ENCODE measurements at places on chromosomes 12 and 14.
A peak's percentile ranks its signal among the peaks of the same experiment; 100 is the strongest.

- DNase-seq = no peak
Observed at GRCh38 chr14:86532219-86532618, 1002.3 kb downstream of the FLRT2 start.

DNA sequence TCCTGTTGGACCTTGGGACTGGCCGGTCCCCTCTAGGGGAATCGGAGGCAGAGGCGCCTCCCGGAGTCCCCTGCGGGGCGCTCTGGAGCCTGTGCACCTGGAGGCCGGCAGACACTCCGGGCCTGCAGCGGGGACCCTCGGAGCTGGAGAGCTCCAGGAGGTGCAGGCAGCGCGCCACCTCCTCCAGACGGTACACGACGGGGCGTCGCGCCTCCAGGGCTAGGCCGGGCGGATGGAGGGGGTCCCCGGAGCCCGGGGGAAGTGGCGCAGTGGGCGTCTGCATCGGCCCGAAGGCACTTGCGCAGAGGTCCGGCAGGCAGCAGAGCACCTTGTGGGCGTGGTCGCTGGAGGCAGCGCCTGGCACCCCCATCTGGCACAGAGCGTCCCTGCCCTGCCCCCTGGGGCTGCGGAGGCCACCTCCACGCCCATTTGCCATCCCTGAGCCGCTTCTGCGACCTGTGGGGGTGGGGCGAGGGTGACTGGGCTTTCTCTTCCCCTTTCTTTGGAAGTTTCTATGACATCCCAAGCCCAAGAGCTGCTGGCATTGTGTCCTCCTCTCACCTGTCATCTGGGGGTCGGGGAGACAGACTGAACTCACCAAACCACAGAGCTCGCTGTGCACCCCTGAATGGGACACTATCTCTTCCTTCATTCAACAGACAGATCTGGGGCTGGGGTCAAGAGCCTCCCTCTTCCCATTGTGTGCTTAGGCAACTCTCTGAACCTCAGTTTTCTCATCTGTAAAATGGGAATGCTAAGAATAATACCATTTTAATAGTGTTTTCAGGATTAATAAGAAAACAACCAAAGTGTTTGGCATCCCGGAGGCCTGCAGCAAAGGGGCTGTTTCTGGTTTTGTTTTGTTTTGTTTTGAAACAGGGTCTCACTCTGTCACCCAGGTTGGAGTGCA lies 37.5 kb upstream of the CORO1C start:
- no peak for DNase-seq

- DNase-seq = peak; percentile 30
Observed at GRCh38 chr14:25431211-25432076, 381.5 kb upstream of the STXBP6 start.

DNA sequence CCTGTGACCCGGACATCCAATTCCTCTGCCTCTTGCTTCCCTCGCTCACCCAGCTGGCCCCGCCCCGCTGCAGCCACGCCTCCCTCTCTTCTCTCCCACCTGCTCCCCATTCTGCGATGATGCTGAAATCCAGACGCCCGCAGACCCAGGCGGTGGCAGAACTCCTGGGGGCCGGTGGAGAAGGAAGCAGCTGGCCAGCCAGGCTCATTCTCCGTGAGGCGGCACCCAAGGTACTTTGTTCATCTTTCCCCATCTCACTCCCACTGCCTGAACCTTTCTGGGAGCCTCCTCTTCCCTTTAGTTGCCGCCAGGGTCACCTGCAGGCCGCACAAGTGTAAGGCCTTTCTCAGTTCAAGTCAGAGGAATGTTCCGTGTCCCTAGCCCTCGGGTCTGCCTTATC lies 35.7 kb downstream of the FOXN4 start:
- DNase-seq = peak; percentile 58

- peak; percentile 89 for DNase-seq
Observed at GRCh38 chr14:58171090-58171489, 19.1 kb upstream of the ARMH4 start.

GRCh38 chr12:34599530-34600513 lies 577.5 kb downstream of the ALG10 start:
- DNase-seq = no peak

DNA sequence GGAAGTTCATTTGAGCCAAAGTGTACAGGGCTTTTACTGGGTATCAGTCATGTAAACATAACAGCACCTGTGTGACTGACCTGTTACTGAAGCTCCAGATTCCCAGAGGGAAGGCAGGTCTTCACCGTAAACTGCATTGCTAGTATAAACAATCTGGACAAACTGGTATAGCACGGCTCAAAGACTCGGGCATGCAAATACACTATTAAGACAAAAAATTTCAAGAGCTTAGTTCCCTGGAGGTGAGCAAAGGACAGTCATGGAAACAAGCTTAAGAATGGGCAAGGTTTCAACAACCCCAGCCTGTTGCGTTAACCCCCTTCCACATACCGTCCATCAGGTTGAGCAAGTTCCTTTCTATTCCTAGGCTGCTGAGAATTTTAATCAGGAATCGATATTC lies 9.4 kb downstream of the PARP11 start:
- no peak for DNase-seq

- no peak for DNase-seq
Observed at GRCh38 chr14:78074561-78074960, 95.6 kb upstream of the NRXN3 start.

GRCh38 chr14:100654814-100655740 lies 67.9 kb upstream of the BEGAIN start:
- DNase-seq = no peak

DNA sequence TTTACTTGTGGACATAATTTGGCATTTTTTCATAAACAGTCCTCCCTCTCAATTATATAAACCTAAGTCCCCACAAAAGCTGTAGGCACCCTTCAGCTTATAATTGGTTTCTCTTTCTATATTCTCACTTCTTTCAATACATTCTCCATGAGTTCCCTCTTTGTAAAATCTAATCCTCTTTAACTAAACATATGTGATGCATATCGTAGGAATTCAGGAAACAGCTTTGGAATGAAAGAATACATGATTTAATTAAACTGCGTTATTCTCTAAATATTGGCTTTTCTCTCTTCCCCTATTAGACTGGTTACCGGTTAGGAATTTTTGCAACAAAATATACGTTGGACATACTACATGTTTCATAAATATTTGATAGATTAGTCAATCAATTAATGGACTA lies 1122.6 kb downstream of the FLRT2 start:
- DNase-seq = no peak

DNA sequence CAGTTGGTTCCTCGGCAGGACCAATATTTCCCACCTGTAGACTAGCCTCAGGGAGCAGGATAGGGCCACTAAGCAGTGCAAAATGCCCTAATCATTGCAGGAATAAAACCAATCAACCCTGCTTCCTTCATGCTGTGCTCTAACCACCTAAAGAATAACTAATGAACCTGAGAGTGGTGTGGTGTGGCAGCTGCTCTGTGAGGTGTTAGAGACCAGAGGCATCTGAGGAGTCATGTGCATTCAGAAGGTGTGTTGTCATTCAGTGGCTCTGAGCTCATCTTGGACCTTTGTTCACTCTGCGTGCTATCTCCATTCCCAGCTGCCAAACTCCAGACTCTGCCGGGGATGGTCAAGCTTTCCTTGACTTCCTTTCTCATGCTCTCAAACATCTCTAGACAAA lies 136.7 kb upstream of the EGLN3 start:
- DNase-seq = no peak

- no peak for DNase-seq
Observed at GRCh38 chr14:30527196-30527595, 31.8 kb upstream of the G2E3 start.

GRCh38 chr12:122505419-122506051 lies 4.8 kb upstream of the ZCCHC8 start:
- DNase-seq = no peak

- no peak for DNase-seq
Observed at GRCh38 chr14:61296719-61297502, 15.8 kb upstream of the TMEM30B start.

DNA sequence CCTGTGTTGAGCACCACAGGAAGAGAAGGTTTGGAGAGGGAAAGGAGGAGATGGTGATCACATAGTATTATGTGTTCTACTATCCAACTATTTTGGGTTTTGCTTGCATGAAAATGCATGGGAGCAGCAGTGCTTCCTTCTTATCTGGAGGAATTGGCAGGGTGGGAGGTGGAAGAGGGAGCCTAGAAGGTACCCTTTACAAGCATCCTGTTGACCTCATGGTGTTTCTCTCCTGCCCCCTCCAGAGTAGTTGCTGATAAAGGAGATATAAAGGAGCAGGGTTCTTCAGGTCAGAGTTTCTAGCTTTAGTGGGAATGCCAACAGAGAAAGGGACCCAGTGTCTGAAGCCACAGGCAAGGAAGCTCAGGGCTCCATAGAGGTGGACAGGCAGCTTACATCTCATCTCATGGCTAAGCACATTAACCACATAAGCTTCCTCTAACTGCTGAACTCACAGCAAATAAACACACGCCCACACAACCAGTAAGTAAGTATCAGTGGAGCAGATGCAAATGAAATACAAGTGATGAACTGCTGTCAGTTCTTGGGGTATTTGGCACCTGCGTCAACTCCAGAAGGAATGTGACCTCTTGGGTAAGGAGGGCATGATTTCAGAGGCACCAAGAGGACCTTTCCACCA lies 174.2 kb upstream of the SLC38A2 start:
- DNase-seq = no peak

DNA sequence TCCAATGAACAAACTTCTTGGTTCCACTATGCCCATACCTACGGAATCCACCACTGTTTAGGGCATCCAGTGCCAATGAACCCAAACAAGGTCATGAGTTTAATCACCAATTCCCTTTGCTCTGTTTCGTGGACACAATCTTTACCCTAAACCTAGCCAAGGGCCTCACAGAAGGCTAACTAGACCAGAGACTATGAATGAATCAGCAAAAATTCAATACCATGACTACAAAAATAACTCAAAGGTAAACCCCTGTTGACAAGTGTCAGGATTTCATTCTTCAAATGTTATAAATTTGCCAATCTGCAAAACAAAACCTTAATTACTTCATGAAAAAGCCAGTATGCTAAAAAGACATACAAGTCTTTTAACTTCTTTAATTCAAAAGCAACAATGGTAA lies 96.7 kb downstream of the CEP128 start:
- no peak for DNase-seq

GRCh38 chr12:1933342-1934051 lies 15.0 kb upstream of the CACNA2D4 start:
- no peak for DNase-seq

GRCh38 chr12:86741531-86741930 lies 485.3 kb upstream of the MGAT4C start:
- DNase-seq = no peak

DNA sequence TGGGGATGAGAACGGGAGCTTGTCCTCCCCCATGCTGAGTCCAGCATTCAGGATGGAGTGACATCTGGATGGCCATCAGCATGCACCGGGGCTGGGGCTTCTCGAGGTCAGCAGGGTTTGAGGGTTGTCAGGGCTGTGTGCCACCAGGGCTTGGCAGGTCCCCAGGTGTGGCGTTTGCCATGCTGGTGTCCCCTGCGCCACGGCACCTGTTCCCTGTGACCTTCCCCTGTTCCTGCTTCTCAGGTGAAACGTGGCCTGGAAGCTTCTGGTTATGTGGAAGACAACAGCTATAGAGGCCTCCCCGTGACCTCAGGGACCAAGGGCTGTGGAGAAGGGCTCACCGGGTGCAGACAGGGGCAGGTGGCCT lies 152.4 kb downstream of the KIF26A start:
- DNase-seq = no peak

All from SK-N-DZ (cell line).